CD4-positive, alpha-beta T cell treated with Interferon gamma for 1 hour (primary cell): ENCODE measurements at places on chromosomes 2 and 18.
A peak's percentile ranks its signal among the peaks of the same experiment; 100 is the strongest.

DNA sequence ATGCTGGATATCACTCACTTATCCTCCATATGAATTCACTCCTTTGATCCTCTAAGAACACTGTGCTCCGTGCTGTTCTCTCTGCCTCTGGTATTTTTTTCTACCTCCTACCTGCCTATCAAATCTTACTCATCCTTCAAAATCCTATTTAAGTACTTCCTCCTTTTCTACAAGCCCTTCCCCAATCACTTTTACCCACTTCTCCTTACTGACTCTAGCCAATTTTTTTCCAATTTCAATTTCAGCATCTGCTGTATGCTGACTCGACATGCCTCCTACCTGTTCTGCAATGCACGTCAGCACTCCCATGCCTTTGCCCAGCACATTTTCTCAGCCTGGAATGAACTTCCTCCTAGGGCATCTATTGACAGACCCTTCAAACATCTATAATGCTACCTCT lies 37.3 kb upstream of the LNPK start:
- no peak for DNase-seq

DNA sequence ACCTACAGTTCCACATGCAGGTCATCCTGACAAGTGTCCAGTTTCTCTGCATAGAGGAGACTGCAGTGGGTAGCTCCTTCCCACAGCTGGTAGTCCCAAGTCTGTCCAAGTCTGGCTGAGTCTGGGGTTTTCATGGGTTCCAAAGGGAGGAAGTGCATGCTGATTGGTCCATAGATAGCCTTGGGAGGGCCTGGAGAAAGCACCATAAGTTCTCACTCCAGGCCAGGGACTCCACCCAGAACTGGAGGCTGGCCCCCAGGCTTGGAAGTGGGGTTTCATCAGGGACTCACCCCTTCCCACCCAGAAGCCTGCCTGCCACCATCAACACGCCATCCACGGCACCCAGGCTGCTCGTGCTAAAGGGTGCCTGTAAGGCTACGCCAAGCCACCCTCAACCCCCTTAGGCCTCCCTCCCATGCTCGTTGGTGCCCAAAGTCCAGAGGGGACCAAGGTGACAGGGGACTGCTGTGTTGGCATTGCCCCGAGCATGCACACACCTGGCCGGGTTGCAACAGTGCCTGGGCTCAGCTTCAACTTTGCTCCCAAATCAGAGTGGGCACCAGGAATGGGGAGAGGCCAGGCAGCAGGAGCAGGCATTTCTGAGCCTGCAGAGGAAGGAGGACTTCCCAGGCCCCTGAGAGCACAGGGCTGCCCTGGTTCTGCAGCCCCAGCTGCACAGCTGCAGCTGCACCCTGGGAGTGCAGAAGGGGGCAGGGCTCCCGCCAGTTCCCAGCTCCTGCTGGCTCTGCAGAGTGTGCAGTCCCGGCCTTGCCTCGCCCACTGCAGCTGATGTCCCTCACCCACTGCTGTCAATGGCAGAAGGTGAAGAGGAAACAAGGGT lies 116.5 kb upstream of the MAP2 start:
- no peak for DNase-seq

- no peak for DNase-seq
Measured at GRCh38 chr18:37577051-37577611, 11.5 kb upstream of the CELF4 start.

GRCh38 chr2:161844822-161845221 lies 220.6 kb downstream of the SLC4A10 start:
- DNase-seq: no peak

DNA sequence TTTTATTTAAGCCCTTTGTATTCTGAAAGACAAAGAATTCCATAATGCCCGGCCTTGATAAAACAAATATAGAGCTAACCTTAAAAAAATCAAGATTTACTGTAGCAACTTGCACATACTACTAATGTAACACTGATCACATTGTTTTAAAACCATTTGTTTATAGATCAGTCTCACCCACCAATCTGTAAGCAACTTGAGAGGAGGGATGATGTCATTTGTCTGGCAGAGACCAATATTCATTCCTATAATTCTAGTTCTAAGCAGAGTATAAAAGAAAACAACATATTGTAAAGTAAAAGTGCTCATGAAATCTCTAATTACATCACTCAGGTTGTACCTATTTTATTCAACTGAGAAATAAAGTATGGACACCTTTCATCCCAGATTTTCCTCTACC lies 380.6 kb downstream of the TGIF1 start:
- no peak for DNase-seq

DNA sequence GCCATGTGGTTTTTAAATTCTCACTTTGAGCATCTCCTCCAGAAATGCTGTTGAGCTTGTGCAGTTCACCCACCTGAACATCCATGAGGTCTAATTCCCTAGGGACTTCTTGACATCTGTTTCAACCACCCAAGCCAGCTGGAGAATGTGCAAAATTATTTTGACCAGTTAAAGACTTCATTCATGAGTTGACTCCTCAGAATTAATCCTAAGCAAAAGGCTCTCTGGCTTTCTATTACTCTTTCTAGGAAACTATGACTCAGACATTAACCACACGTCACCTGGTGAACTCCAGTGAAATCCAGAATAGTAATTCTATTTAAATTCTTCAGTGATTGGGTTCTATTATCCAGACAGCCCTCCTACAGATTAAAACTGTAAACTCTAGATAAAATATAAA lies 247.5 kb downstream of the NBAS start:
- DNase-seq: no peak

- DNase-seq: no peak
Measured at GRCh38 chr2:10083692-10084211, 3.5 kb upstream of the CYS1 start.

DNA sequence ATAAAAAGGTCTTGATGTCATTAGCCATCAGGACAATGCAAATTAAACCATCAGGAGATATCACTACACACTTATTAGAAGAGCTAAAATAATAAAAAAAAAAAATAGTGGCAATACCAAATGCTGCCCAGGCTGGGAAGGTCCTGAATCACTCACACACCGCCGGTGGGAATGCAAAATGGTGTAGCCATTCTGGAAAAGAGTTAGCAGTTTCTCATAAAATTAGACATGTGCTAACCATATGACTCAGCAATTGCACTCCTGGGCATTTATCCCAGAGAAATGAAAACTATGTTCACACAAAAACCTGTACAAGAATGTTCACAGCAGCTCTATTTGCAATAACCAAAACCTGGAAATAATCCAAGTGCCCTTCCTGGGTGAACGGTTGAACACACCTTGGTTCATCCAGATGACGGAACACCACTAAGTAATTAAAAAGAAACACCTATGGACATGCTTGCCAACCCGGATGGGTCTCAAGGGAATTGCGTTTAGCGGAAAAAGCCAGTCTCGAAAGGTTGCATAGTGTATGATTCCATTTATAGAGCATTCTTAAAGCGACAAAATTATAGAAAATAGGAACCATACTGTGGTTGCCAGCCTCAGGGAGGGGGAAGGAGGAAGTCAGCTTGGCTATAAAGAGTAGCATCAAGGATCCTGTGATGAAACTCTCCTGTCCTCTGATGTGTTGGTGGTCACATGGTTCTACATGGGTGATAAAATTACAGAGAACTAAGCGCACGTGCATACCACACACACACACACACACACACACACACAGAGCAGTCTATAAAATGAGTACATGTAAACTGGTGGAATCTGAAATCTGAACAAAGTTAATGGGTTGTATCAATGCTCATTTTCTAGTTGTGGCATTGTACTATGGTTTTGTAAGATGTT lies 4.6 kb downstream of the MBP start:
- DNase-seq: peak; percentile 65

DNA sequence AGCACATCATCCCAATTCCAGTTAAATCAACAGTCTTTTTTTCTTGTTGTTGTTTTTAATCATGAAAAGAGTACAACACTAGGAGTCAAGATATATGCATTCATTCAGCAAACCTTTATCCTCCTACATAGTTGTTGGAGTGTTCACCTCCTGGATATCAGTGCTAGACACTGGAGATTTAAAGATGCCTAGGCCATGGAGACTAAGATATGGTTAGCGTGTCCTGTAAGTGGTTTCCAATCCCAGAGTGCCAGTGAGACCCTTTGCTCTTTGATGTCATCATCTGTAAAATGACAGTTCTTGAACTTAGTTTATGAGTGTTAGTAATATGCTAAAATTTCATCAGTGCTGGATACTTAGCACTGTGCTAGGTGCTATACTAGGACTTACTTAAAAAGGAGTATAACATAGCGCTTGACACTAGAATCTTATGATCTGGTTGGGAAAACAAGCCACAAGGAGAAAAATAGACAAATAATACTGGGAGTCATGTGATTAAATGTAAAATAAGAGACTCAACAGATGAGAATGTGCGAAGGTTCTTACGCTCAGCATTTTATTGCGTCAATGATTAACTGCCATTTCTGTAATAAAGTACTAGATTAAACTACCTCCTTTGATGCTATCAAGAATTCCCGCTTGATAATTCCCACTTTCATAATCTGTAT lies 31.5 kb downstream of the BABAM2 start:
- DNase-seq: no peak

GRCh38 chr2:96962567-96963203 lies 23.7 kb downstream of the FAM178B start:
- DNase-seq: peak; percentile 83

GRCh38 chr2:118223511-118223991 lies 135.3 kb downstream of the INSIG2 start:
- peak; percentile 15 for DNase-seq

DNA sequence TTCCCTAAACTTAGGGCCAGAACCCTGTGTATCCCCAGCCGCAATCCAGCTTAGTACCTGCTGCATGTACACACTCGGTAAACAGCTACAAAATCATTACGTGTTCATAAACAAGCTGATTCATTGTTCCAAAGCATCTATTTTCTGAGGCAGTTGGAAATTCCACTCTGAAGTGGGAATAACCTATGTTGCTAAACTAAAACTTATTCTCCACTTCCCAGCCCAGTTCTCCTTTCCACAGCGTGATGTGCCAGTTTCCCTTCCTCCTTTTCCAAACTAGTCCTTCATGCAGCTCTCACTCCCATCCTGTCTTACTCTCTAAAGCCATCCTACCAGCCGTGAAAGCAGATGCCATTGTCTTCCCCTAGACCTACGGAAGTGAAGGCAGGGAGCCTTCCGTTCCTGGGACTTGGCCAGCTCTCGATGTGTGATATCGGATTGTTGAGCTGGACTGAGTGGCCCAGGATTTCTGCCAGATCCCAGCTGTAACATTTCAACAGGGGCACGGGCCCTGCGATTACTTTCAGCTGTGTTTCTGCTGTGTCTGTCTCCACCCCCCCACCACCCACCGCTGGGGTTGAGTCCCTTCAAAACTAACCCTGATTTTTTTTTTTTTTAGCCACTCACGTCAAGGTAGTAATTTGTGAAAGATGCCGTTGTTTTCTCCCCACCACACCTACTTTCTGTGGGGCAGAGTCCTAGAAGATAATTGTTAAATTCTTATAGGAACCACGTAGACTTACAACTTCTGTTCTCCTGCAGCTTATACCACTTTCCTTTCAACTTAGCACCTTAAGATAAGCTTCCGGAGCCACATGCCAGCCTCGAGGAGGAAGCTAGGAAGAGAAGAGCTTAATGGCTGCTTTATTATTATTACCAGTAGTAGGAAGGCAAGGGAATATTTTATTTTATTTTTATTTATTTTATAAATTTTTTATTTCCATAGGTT lies 100.9 kb downstream of the CRIM1 start:
- DNase-seq: no peak

DNA sequence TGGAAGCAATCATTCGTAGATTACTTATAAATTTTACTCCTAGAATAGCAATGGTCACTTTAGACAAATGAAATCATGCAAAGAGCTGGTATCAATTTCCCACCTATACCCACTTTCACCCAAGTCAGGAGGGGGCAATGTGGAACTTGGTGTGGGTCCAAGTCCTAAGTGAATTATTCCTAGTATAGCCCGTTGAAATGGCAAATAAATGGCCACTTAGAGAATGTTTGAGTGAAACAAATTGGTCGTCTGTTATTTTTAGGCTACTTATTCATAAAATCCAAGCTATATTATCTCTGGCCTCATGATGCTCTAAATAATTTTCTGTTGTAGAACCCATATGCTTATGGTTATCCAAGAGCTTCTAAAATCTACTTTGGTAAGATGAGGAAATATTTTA lies 98.1 kb downstream of the MYO3B start:
- DNase-seq: no peak
